ENCODE measurements at places on chromosomes 6 and 20.

DNA sequence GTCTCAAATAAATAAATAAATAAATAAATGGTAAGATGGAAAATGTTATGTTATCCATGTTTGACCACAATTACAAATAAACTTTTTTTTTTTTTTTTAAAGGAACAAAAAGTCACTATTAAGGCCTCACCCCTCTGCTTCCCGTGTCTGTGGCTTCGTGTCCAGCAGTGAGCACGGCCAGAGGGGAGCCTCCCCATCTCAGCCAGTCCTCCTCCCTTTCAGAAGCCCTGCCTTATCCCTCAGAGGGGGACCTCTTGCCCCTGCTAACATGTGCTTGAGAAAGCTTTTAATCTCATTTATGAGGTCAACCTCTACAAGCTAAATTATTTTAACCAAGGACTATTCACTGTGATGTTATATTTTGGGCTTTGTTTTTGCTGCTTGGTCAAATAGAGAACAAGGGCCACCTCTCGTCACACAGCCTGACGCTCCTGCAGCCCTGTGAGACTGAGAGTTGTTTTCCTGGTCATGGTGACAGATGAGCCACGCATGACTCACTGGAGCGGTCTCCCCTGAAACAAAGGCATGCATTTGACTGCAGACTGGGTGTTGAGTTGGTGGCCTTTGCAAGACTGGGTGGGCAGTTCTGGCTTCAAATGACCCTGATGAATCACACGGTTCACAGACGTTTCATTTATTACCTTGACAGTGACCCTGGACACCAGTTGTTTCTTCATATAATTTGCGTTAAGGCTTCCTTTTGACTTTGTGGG is 131.8 kb downstream of the TIAM2 start:
- no peak for DNase-seq

DNA sequence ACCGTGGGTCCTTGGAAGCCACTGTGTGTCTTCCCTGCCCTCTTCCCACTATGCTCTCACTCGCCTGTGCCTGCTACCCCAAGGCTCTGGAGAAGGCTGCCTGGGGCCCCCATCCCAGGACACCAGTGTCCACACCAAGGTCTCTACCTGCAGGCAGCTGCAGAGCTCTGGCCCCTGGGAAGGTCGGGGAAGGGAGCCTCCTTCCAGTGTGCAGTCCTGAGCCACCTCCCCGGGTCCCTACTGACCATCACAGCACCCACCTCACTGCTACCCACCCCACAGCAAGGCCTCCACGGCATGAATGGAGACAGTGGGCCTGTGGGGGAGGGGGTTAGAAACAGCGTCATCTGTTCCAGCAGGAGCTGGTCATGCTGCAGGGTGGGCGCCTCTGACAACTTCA is 35.6 kb downstream of the RBM38 start:
- no peak for DNase-seq

DNA sequence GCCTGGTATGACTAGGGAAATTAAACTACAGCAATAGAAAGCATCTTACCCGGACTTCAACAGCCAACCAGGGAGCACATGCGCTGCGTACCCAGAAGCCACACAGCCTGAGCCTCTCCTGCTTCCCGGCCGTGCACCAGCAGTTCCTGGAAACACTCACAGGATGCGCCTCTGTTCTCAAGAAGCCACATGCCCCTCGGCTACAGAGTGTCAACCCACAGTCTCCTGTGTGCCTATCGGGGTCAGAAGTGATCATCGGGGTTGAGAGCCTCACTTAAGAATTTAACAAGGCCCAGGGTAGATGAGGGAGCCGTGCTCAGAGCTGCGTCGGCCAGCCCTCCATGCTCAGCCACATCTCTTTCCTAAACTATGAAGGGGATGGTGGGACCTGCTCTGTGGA is 147.2 kb upstream of the GGTLC1 start:
- no peak for DNase-seq

DNA sequence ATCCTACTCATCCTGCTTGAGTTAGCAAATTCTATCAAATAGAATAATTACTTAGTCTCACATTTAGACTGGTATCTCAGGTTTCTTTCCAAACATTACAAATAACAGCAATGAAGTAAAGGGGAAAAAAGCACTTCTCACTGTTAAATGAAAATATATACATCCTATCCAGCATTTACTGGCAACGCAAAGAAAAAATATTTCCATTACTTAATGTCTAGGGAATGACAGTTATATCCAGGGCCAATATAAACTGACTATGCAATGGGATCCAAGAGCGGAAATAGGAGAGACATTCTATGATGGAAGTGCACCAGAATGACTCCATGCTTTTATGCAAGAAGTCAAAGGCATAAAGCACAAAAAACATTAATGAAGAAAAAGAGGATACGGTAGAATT is 60.3 kb downstream of the ME1 start:
- no peak for DNase-seq

DNA sequence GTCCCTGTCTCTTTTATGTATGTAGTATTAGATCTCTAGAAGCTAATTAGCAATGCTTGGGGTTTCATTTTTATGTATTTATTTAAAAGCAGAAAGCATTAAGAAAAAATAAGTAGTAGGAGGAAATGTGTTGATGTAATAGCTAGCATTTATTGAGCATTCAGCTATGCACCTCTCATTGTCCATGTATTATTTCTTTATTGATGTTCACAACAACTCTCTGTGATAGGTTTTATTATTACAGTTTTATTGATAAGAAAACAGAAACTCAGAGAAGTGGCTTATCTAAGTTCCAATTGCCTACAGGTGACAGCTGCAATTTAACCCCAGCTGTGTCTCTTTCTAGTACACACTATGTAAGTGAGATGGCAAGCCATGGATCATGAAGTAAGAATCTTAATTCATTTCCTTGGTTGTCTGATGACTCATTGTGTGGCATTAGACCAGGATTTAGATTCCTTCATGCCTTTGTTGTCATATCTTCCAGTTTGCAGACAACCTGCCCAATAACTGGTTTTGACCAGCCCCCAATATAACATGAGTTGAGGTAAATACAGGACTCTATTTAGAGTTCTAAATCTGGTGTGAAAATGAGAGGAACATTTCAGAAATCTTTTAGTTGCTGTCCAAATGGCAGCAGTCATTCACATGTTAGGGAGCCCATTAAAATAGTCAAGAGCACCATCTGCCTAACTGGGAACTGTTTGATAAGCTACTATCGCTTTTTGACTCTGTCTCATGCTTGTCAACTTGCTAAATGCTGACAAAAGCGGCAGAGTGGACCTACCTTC is 170.8 kb upstream of the PHACTR1 start:
- no peak for DNase-seq

GRCh38 chr20:32672394-32672981 is 1.3 kb downstream of the C20orf203 start:
- DNase-seq = no peak

GRCh38 chr6:89068695-89069094 is 11.9 kb upstream of the PNRC1 start:
- no peak for DNase-seq

GRCh38 chr6:130357436-130357835 is 8.4 kb upstream of the TMEM200A start:
- no peak for DNase-seq

GRCh38 chr6:139257821-139258398 is 33.9 kb downstream of the TXLNB start:
- DNase-seq = no peak

DNA sequence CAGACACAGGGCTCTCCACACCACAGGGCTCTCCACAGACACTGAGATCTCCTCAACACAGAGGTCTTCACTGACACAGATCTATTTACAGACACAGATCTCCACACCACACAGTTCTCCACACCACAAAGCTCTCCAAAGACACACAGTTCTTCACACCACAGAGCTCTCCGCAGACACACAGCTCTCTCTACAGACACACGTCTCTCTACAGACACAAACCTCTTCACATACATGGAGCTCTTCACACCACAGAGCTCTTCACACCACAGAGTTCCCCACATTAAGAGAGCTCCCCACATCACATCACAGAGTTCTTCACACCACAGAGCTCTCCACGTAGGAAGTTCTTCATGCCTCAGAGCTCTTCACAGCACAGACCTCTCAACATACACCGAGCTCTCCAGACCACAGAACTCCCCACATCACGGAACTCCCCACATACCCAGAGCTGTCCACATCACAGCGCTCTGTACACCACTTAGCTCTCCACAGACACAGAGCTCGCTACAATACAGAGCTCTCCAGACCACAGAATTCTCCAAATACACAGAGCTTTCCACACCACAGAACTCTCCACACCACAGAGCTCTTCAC is 53.9 kb downstream of the ERMARD start:
- DNase-seq = no peak

DNA sequence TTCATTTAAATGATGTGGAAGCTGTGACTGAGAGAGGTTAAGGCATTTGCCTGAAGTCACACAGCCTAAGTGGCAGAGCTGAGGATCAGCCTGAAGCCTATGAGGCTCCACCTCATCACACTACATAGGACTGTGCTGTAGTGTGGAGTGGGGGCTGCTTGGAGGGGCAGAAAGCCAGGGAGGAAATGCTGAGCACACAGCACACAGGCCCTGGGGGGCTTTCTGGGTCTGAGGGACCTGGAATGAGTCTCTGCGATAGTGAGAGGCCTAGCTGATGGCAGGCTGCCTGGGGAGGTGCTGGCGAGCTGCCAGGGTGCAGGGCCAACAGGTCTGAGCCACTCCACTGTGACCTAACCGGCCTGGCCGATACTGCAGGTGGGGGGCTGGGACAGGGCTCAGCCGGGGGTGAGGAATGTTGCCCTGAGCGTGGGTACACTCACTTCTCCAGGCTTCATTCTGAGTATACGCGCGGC is 2.2 kb upstream of the ARHGAP40 start:
- no peak for DNase-seq
